ENCODE measurements at places on chromosomes 3 and 15.

- peak; percentile 21 for DNase-seq
Observed at GRCh38 chr15:85330901-85331588, 49.4 kb upstream of the AKAP13 start.

GRCh38 chr3:179288845-179289244 lies 34.0 kb upstream of the ZNF639 start:
- no peak for DNase-seq

DNA sequence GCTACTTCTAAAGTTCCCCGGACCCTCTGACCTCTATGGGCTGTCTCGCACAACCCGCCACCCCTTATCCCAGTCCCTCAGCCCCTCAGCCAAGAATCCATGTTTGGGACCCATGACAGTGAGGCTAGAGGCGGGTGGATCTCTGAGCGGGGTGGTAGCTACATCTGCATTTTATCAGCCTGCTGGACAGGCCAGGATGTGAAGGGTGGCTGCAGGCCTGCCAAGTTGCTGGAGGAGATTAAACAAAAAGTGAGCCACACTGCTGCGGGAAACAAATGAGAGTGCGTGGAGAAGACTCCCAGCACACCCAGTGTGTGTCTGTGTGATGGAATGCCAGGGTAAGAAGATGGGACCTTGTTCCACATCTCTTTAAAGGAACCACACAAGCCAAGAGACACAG lies 51.1 kb upstream of the SPATA12 start:
- no peak for DNase-seq

- DNase-seq = no peak
Observed at GRCh38 chr3:124535306-124535705, 194.9 kb upstream of the UMPS start.

- no peak for DNase-seq
Observed at GRCh38 chr3:58130591-58130990, 80.2 kb downstream of the DNASE1L3 start.

GRCh38 chr3:141619450-141619849 lies 118.6 kb upstream of the RNF7 start:
- DNase-seq = no peak

- no peak for DNase-seq
Observed at GRCh38 chr3:70749122-70749521, 436.7 kb upstream of the MDFIC2 start.

DNA sequence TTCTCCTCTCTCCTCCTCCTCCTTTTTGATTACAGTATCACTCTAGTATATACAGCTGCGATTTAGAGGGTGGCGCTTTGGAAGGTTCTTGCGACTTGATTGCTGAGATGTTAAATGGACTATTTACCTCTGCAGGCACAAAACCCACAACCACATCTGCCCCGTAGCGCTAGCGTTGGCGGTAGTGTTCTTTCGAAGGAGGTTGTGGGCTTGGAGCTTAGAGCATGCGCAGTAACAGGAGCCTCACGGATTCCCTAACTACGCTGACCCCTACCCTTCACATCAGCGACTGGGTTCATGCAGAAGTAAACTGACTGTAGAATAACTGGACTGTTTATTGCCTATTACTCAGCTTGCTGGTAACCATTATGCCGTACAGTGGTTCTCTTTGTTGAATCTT lies 58.0 kb downstream of the CGGBP1 start:
- no peak for DNase-seq

- DNase-seq = no peak
Observed at GRCh38 chr15:64624242-64624641, 151.1 kb downstream of the RBPMS2 start.

- no peak for DNase-seq
Observed at GRCh38 chr15:85920956-85921355, 126.2 kb upstream of the KLHL25 start.

DNA sequence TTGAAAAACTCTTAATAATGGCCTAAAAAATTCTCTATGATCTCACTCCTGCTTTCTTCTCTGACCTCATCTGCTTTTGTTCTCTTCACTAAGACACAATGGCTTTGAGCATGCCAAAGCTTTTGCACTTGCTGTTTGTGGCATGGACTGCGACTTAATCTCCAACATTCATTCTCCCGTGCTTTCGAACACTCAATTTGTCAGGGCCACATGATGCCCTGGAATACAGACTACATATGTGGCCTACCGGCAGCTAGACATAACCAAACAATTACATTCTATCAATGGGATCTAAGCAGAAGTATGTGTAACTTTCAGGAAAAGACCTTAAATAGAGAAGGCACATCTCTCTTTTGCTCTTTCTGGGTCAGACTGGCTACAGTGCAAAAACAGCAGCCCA lies 506.5 kb downstream of the MAGI1 start:
- DNase-seq = no peak

DNA sequence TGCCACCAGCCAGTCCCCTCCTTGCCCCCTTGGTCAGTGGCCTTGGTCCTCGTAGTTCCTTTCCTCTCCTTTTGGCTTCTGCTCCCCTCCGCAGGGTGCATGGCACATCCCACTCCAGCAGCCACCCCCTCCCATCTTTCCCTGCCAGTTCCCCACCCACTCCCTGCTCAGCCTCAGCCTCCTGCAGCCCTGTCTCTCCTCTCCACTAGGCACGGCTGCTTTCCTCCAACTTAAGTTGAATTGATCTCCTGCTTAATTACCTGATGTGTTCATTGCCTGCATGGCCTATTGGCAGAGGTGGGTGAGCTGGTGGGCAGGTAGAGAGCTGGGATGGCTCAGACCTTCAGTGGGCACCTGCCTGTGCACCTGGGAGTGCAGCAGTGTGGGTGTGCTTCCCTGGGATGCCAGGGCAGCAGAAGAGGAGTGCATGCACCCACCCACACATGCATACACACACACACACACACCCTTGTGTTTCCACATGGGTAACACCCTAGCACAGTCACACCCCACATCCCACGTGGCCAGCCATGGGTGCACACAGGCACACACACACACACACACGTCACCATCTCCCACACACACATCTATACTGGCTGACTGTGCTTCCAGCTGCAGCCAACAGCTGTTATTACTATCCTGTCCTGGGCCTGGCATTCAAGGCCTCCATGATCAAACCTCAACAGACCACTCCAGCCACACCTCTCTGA lies 30.9 kb downstream of the C3orf18 start:
- DNase-seq = no peak

- DNase-seq = no peak
Observed at GRCh38 chr3:16960125-16960524, 75.4 kb downstream of the PLCL2 start.

GRCh38 chr3:70094197-70094596 lies 94.7 kb downstream of the SAMMSON start:
- no peak for DNase-seq

DNA sequence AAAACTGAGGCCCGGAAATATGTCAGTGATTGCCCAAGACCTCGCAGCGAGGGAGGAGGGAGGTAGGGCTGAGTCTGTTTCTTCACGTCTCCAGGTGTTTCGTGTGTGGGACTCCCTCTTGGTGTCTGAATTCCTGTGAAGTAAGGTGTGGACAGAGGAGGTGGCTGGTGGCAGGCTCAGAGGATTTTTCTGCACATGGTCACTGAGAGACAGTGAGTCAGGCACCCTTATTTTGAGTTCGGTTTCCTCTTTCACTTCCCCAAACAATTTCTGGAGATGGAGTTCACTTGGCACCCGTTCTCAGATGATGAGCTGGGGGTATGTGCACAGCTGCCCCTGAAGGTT lies 46.3 kb upstream of the VPS8 start:
- no peak for DNase-seq

- DNase-seq = no peak
Observed at GRCh38 chr3:55639896-55640765, 153.0 kb upstream of the WNT5A start.

GRCh38 chr3:148269816-148270215 lies 427.9 kb upstream of the AGTR1 start:
- DNase-seq = no peak

GRCh38 chr15:42102646-42103235 lies 8.4 kb upstream of the PLA2G4D start:
- no peak for DNase-seq

- DNase-seq = no peak
Observed at GRCh38 chr3:195761123-195761566, 40.4 kb downstream of the MUC20 start.

DNA sequence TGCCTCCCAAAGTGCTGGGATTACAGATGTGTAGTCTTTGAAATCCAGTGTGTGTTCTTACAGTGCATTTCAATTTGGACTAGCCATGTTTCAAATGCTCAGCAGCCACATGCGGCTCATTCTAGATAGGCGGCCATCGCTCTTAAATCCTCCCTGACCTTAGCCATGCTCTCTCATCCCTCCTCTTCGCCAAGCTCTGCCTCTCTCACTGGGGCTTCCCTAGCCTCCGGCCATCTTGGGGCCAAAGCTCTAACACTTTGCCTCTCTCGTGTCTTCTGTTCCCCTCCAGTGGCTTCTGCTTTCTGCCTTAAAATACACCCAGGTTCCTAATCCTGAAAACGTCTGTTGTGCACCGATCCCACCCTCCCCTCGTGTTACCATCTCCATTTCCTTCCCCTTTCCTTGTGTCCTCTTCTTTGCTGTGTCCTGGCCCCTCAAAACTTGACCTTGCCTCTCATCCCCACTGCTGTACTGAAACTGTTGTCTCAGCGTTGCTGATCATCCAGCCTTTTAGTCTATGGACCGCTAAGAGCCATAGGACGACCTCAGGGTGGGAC lies 1.4 kb upstream of the GHRL start:
- DNase-seq = no peak

DNA sequence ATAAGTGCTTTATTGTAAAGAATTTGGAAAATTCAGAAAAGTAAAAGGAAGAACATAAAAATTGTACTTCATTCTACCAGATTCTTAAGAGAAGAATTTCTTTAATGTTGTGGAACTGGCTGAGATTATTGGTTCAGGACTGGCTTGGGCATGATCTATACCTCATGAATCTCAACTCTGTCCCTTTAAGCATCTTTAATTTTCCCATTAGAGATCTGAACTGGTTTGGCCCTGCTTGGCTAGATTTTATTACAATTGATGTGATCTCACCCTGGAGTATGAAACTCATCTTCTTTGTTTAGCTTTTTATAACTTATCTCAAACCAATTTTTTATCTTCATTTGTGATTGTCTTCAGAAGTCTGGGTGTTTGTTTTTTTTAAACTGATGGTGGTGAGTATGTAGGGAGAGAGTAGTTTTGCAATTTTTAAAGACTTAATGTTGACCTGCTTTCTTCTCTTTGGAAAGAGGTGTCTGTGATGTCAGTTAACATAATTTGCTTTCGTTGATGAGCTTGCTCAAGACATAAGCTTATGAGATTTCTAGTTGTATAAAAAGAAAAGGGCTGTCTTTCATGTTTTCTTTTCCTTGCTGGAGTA lies 61.9 kb downstream of the ZNF609 start:
- DNase-seq = no peak

DNA sequence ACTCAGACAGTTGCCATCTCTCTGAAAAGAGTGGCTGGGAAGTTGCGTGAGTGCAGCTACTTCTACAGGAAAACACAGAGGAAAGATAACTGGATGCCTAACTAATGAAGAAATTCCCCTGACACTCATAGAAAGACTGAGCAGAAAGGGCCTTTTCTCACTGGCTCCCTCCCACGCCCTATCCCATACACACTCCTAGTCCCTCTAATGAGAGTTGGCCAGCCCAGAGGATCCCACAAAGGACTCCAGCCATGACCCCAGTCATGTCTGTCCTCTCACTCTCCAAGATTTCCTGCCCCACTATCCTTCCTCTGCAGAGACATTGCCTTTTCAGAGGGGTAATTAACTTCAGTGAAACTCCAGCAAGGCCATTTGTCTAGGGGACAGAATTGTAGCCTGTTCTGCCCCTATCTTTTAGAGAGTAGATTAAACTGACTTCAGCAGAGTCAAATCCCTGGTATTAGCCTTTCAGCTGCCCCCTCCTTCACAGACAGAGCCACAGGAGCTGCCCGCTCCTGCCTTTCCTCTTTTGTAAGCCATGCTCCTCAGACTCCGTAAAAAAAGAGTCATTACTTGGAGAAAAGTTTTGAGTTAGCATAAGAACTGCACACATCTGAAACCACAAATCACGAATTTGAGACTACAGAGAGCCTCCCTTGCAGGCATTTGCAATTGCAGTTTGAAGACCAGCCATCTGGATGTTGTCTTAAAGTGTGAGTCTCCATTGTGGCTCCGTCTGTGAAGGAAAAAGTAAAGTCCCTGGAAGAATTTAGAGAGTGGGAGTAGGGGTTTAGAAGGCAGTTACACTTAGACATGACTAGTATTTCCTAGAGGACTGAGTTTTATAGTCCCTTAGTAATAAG lies 129.1 kb upstream of the SEMA6D start:
- DNase-seq = no peak

- no peak for DNase-seq
Observed at GRCh38 chr15:81947548-81947947, 98.3 kb downstream of the MEX3B start.

DNA sequence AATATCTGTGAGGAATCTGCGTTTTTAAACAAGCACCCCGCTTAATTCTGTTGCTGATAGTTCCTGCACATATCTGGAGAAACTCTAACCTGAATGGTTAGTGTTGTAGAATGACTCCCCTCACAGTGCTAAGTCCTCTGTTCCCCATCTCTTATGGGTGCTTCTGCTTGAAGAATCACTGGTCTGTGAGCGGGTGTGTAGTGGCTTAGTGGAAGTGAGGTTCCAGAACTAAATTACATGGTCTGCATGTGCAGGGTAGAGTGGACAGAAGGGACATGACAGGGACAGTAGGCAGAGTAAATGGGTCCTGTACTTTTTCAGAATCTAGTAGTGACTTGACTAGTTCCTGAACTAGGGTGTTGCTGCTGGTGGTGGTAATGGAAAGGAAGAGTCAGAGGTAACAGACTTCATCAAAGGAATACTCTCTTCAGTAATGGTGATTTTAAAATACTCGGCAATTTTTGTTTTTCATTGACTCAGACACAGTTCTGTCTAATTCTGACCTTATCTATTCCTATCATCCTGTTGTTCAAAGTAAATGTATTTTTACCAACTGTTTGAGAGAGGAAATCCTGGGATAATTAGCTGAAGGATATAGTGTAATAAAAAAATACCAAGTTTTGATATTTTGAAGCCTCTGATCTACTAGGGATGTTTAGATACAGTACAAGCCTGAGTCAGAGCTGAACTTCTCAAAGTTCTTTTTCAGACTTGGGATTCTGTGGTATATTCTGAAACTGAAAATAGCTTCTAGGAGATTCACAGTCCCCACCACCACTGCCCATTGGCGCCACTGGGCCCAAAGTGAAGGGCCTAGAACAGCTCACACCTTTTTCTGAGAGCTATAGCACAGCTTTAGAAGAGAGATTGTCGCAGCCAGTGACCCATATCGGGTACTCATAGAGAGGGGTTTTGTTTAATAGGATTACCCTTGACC lies 55.5 kb downstream of the FNDC3B start:
- DNase-seq = no peak

GRCh38 chr3:177145381-177145780 lies 51.9 kb downstream of the TBL1XR1 start:
- no peak for DNase-seq
